ENCODE measurements at places on chromosomes 13 and 19.

GRCh38 chr13:21987793-21988192 is 316.9 kb downstream of the FGF9 start:
- no peak for DNase-seq

DNA sequence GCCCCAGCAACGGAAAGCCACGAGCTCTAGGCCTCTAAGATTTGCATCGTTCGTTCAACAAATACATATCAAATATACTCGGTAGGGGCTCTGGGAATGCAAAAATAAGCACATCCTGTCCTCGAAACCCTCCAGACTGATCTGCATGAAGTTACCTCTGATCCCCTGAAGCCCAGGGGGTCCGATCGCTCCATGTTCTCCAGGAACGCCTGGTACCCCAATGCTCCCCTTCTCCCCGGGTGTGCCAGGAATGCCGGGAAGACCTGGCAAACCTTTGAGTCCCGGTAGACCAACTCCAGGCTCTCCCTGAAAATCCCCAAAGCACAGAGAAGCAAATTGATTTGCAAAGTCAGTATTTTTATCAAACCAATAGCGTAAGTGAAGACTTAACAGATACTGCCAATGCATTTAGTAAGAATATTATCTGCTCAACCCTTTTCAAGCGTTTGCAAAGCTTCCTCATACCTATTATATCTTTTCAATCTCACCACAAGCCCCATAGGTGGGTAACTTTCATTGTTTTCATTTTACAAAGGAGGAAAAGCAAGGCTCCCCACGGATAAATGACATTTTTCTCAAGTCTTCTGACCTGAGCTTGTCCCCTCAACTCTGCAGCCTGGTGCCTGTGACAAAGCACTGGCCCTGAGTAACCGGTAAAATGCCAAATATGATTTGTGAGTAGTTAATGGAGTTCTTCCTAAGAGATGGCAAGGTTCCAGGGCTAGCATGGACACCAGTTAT is 127.7 kb downstream of the COL4A1 start:
- no peak for DNase-seq

DNA sequence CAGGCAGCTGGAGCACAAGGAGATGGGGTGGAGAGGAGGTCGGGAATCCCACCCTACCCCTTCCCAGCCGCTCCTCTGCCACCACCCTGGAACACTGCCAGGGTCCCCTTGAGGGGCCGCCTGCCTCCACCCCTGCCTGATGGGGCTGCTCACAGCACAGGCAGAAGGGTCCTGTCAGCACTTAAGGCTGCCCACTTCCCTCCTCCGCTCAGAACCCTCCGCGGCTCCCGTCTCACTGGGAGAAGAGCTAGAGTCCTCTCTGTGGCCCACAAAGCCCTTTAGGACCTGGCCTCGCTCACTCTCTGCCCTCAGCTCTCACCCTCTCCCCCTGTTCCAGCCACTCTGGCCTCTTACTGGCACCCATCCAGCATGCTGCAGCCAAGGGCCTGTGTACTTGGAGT is 3.4 kb upstream of the POLD1 start:
- DNase-seq: no peak

- DNase-seq: no peak
Observed at GRCh38 chr13:86174622-86175021, 375.4 kb upstream of the SLITRK6 start.

GRCh38 chr19:6466526-6467248 is 2.6 kb downstream of the CRB3 start:
- DNase-seq: no peak

DNA sequence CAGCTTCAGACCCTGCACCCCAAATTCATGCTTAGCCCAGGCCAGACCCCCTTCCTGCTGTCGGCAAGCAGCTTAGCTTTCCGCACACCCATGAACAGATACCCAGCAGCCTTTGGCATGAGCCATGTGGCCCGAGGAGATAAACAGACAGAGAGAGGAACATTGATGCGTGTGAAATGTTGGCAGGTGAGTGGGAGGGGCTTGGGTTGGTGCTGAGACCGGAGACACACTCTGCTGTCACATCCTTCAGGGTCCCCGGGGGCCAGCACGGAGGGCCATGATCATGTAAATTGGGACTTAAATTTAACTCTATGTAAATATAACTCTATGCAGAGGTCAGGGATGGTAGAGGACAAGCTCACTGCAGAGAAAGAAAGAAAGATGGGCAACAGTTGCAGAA is 1.5 kb downstream of the CD22 start:
- no peak for DNase-seq

- DNase-seq: peak; percentile 58
Observed at GRCh38 chr13:79679334-79679733, 198.4 kb downstream of the NDFIP2 start.

DNA sequence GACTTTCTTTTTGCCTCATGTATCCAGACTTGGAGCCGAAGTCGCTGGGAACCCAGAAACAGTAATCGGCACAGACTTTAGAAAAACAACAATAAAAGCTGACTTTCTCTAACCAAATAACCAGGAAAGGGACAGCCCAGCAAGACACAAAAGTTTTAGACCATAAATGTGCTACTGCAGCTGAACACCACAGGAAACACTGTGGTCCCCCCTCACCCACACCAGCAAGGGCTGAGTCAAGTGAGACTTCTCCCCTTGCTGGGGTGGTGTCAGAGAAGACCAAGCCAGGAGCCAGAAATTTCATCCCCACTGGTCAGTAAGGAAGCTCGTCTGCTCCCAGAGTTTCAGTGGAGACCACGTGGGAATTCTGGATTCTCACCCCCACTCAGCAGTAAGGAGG is 70.6 kb downstream of the ESD start:
- DNase-seq: no peak

GRCh38 chr13:58907347-58907746 is 1256.4 kb downstream of the DIAPH3 start:
- no peak for DNase-seq

GRCh38 chr13:46360604-46361003 is 26.4 kb downstream of the RUBCNL start:
- no peak for DNase-seq

DNA sequence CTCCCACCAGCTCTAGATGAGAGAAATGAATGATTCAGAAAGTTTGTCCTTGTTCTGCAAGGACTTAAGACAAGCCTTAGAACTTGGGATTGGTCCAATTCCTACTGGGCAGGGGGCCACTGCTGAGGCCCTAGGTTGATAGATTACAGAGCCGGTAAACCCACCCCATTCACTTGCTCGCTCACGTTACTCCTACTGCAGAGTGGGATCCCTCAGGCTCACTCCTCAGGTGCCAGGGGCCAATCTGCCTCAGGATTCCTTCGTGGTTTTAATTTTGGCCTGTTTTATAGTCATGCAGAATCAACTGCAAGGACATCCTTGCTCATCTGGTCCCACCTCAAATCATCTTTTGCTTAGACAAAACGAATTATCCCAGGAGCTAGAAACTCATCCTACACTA is 59.0 kb downstream of the SERP2 start:
- no peak for DNase-seq

DNA sequence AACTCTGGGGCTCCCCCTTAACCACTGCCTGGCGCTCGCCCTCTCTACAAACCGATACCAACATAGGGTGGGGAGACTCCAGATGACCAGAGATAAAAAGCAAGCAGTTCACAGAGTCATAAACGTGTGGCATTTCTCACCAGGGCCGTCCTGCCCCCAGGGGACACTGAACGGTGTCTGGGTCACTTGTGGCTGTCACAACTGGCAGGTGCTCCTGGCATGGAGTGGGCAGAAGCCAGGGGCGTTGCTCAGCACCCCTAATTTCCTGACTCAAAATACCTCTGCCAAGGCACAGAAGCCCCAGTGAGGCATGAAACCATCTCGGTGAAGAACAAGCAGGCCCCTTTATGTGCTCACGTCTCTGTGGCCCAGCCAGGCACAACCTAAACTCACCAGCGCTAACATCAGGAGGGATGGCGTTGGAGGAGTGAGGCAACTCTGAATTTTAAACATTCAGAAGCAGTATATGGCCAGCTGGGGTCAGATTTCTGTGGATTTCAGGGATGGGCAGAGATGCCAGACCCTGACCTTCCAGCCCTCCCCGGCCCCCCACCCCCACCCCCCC is 1.8 kb downstream of the PIP5K1C start:
- no peak for DNase-seq

Measured in HAP-1 (cell line).